ENCODE measurements at places on chromosomes 11 and 22.

DNA sequence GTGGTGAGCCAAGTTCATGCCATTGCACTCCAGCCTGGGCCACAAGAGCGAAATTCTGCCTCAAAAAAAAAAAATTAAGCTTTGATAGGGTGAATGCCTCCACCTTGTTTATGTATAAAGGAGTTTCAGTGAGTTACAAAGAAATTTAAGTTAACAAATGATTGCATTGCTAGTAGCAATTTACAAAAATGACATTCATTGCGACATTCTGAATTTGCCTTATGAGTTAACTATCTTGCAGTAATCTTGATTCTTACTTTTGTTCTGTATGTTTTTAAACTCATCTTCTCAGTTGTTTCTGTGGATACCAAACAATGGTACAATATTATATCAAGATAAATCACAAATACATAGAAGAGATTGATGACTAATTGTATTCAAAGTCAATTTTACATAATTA, 207.0 kb downstream of the DDX10 start:
- no peak for DNase-seq

DNA sequence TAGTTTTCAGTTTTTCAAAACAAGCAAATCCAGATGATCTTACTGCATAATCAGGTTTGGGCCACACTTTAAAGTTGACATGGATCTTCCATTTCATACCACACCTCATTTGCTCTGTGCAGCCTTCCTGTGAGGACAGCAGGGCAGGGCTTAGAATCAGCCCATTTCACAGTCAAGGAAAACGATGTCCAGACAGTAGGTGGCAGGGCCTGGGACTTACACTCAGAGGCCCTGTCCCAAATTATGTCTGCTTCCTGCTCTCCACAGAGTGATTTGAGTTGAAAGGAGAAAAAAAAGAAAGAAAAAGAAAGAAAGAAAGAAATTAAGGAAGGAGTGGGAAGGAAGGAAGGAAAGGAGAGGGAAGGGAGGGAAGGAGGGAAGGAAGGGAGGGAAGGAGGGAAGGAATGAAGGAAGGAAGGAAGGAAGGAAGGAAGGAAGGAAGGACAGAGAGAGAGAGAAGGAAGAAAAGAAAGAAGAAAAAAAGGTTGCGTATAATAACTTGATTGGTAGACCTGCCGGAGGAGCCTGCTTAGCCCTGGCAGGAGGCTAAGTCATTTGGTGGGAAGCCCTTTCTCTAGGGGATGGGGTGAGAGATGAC, 23.6 kb downstream of the TSKU start:
- DNase-seq: no peak

DNA sequence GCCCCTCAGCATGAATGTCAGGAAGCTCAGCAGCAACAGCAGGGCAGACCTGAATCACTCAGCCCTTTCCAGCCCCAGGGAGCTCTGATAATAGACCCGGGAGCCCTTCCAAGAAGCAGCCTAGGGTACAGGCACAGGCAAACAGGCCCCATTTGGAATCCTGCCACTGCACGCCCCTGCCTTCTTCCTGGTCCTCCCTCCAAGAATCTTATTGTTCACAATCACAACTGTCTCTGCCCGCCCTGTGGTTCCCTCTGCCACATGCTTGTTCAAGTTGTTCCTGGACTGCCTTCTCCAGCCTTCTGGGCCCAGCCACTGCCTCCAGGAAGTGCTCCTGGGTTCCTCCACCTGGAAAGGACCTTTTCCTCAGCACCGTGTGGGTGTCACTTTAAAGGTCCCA, 54.6 kb downstream of the LRRC32 start:
- no peak for DNase-seq

DNA sequence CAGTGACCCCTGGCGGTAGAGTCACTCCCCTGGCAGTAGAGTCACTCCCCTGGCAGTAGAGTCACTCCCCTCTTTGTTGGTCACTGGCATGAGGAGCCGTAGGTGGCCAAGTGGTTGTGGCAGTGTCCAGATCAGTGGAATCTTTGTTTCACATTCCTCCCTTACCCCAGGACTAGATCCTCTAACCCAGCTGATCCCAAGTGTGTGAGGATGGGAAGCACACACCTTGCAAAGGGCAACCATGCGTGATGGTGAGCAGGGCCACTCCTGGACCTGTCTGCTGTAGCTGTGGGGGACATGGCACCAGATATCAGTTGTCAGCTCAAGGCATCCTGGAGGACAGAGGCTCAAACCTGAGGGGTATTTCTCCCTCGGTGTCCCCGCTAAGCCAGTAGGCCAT, 37.8 kb downstream of the OSBP2 start:
- no peak for DNase-seq

GRCh38 chr11:74950374-74950969, 1.4 kb downstream of the SPCS2 start:
- DNase-seq: no peak

DNA sequence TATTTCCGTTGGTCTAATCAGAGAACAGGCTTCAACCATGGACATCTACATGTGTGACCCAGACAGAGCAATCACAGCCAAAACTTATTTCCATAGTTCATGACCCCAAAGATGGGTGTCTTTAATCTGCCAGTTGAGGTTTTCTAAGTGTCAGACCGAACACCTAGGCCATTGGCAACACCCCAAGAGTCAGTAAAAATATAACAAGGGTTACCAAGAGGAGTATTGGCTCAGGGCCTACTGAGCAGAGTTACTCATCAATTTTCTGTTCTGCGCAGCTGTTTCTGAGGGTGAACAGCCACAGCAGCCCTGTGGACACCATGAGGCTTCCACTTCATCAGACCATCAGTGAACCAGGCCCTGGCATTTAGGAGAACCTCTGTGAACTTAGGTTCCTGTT, 18.8 kb downstream of the GUCD1 start:
- DNase-seq: no peak

GRCh38 chr11:1333860-1334259, 24.4 kb upstream of the TOLLIP start:
- no peak for DNase-seq

DNA sequence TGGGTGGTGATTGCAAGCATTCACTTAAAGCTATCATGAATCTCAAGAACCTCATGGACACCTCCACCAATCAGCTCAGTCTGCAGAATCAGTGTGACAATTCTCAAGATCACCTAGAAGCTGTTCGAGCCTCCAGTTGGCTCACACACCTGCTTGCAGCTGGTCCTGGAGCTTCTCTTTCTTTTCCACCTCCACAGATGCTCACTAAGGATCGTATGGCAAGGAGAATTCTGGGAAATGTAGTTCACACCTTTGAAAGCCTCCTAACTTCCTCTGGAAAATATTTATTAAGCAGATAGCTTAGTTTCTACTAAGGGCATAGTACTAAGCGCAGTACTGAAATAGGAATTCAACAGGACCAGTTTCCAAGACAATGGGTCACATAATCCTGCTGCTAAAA, 26.2 kb downstream of the FSHB start:
- no peak for DNase-seq

GRCh38 chr11:59560702-59561473, 49.5 kb downstream of the OR4D9 start:
- peak; percentile 38 for DNase-seq

DNA sequence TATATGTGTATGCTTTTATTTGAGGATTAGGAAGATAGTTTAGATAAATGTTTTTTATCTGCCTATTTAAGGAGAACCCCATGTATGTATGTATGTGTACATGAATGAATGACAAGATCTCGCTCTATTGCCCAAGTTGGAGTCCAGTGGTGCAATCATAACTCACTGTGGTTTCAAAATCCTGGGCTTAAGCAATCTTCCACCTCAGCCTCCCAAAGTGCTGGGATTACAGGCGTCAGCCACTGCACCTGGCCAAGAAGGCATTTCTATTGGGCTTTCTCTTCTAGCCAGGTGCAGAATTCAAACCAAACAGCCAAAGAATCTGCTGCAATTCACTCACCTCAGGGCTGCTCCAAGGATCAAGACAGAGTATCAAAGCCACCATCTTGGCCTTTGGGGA, 25.5 kb upstream of the DGKZ start:
- no peak for DNase-seq

DNA sequence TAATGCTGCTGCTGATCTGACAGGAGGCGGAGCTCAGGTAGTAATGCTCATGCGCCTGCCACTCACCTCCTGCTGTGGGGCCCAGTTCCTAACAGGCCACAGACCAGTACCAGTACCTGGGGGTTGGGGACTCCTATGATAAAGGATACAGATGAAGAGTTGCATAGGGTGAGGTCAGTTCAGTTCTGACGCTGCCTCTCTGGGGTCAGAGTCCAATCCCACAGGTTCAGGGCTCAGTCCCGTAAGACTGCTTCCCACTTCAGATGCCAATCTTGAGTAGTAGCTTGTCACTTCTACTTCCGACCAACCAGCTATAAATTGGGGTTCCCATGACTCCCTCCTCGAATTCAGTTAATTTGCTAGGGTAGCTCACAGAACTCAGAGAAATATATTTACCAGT, 8.6 kb downstream of the ASRGL1 start:
- no peak for DNase-seq

DNA sequence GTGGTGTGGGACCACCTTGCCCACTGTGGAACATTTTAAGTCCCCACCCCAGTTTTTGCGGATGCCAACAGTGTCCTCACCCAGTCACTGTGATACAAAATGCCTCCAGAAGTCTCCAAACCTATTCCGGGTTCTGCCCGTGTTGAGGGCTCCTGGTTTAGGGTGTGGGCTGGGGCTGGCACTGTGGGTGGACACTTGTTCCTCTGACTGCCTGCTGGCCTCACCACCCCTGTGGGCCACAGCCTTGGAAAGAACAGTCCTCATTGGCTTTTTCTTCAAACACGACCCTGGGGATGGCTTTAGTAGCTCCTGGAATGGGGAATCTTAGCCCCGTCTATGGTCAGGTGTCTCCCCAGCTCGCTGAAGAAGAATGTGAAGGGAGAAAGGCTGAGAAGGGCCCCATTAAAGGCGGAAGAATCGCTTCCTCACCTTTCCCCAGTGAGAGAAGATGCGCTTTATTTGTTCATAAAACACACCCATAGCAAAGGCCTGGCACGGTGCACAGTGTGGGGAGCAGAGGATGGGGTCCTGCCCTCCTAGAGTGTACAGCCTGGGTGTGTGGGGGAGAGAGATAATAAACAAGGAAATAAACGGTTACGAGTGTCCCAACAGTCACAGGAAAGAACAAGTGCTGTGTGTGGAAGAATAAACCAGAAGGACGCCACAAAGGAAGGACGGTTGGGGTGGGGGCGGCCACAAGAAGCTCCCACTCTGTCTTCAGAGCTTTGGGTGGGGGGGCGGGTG, 91.6 kb upstream of the SLC22A12 start:
- DNase-seq: no peak

- no peak for DNase-seq
Observed at GRCh38 chr11:34356130-34356529, 1.7 kb downstream of the ABTB2 start.

DNA sequence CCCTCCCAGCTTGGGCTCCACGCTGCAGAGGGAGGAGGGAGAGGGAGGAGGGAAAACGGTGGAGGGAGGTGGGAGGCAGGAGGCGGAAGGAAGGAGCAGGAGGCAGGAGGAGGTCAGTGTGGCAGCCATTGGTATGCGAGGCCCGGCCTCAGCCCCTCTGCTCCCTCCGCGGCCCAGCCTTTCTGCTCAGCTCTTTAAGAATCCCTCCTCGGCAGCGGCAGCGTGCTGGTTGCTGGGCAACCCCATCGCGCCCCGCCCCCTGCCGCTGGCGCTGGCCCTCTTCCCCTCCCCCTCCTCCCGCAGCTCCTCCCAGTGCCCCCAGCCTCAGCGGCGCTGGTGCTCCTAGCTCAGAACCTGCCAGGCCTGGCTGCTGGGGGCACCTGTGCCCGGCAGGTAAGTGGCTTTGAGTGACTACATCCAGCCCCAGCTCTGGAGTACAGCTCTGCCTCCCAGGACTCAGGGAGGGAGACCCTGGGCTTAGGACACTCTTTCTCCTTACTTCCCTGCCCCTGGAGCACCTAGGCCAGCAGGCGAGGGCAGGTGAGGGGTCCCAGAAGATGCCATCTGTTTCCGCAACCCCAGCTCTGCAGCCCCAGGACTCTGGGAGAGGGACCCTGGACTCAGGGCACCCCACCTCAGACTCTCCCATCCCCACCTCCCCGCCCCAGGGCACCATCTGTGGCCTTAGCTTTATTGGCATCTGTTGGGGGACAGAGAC, 7.2 kb upstream of the FLRT1 start:
- DNase-seq: no peak

GRCh38 chr22:42296381-42296853, 26.0 kb upstream of the TCF20 start:
- DNase-seq: no peak

DNA sequence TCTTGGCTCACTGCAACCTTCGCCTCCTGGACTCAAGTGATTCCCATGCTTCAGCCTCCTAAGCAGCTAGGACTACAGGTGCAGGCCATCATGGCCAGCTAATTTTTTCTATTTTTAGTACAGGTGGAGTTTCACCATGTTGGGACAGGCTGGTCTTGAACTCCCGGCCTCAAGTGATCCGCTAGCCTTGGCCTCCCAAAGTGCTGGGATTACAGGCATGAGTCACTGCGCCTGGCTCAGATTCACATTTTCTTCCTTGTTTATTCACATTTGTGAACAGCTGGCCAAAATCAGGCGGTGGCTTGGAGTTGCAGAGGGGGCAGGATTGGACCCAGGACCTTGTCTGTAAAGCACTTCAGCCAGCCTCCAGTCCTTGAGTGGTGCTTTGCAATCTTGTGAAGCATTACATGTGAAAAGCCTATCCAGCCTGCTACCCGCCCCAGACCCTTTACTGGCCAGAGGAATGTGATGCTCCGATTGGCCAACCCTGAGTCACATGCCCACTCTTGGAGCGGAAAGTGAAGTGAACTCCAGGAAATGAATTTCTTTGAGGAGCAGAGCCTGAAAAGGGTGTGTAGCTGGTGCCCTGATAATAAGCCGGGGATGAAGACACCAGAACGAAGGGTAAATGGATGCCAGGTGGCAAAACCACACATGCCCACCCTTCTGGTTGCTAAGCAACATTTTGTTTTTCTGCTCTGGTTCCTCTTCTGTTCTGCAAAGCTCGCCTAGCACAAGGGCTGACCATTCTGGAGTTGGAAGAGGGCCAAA, 62.6 kb upstream of the PTPRJ start:
- DNase-seq: peak; percentile 48

- DNase-seq: no peak
Observed at GRCh38 chr11:78392854-78393253, 24.8 kb downstream of the GAB2 start.

DNA sequence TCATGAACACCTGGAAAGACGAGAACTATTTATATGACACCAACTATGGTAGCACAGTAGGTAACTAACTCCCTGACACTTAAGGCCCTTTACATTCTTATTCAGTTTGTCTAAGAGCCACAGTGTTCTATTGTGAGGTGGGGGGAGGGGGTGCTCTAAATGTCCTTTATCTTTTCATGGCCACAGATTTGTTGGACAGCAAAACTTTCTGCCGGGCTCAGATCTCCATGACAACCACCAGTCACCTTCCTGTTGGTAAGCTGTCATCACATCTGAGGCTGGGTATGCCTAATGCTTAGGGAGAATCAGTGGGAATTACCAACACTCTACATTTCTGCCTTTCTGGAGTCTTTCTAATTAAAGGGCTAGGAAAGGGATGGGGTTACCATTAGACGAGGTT, 30.7 kb downstream of the EHF start:
- DNase-seq: no peak

- DNase-seq: no peak
Observed at GRCh38 chr11:87299041-87299481, 261.3 kb downstream of the TMEM135 start.

All from GM04504 (cell line).